COLO829 (cell line): ENCODE measurements at places on chromosomes 11 and 22.

DNA sequence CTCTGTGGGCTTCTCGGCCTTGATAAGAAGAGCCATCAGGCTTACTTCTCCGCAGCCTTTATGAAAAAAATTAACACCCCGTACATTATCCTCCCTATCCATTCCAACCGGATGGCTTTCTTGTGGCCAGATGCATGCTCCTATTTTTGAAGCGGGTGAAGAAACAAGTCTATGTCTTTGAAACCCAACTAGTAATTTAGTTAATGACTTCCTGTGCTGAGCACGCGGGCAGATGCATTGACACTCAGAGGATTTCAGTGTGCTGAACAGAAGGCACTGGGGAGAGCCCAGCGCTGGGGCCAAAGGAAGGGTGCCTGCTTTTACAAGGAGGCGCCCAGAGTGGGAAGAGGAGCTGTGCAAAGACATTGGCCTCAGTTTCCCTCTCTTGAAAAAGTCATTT lies 53.3 kb downstream of the ARHGAP8 start:
- DNase-seq: no peak

- DNase-seq: no peak
These were observed 5.3 kb downstream of the RIBC2 start for GRCh38 chr22:45418770-45419138.

- no peak for DNase-seq
These were observed 102.8 kb upstream of the AKIP1 start for GRCh38 chr11:8808226-8808585.

DNA sequence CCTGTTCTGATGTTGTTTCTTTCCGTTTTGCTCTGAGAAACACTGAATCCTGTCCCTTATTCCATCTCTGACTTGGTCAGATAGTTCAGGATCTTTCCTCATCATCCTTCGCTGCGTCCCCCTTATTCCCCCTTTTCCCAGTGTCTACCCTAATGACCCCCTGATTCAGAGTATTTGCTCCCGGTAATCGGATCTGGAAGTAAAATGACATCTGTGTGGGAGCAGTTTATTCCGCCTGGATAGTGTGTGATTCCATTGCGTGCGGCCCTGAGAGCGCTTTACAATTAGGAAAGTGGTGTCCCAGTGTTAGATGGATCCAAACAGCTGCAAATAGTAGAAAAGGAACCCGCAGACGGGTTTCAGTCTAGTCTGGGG lies 606 bp downstream of the DRG1 start:
- peak; percentile 20 for DNase-seq

GRCh38 chr22:36323182-36323854 lies 64.4 kb downstream of the MYH9 start:
- no peak for DNase-seq

DNA sequence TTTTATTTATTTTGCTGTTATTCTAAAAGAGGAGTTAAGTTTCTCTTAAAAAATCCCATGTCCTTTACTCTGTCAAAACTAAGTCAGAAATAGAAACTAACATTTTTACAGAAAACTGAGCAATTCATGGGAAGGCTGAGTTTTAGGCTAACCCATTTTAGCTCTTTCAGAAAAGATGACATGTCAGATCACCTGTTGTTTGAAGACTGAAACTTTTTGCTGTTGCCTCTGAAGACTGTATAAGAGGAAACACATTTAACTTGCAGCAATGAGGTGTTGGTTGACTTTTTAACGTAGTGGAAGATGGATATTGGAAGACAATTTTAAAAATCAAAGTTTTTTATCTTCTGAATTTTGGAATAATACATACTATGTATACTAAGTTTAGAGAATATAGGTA lies 115.4 kb downstream of the METTL15 start:
- DNase-seq: no peak

DNA sequence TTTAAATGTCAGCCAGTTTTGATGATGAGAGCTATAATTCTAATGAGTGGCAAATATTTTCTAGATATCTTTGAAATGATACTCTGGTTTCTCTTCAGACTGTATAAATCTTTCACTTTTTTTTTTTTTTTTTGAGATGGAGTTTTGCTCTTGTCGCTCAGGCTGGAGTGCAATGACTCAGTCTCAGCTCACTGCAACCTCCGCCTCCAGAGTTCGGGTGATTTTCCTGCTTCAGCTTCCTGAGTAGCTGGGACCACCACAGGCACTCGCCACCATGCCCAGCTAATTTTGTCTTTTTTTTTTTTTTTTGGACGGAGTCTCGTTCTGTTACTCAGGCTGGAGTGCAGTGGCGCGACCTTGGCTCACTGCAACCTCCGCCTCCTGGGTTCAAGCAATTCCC lies 113.6 kb downstream of the TEAD1 start:
- DNase-seq: no peak

GRCh38 chr11:72061739-72062396 lies 18.5 kb downstream of the NUMA1 start:
- no peak for DNase-seq

DNA sequence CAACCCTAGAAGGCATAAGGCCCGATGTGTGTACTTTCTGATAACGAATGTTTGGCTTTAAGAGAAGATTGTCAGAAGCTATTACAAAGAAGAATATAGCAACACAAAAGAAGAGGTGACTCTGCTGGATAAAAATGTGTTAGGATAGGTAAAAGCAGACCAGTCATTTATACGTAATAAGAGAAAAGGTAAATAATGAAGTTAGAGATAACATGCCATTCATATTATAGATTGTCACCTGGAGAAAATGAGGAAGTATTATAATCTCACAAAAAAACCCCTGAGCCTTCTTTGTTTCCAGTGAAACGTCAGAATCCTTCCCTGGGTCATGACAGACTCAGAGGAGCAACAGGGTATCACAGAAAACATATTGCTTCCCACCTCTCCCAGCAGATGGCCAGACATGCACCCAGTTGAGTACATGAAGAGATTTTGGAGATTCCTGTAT lies 36.1 kb downstream of the PPFIA1 start:
- DNase-seq: no peak

DNA sequence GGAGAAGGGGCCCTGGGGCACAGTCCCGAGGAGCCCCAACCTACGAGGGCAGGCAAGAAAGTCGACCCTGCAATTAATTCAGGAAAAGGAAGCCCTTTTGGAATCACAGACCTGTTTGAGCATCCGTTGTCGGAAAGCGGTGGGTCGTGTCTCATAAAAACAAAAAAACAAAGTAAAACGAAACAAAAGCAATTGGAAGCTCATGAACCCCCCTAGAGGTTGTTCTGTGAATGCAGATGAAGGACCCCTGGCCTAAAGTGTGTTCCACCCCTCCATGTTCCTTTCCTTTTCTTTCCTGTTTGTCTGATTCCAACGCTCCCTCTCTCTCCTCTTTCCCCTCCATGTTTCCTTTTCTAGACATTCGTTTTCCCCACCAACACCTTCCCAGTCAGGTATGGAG lies 203.7 kb downstream of the GRIK4 start:
- no peak for DNase-seq

DNA sequence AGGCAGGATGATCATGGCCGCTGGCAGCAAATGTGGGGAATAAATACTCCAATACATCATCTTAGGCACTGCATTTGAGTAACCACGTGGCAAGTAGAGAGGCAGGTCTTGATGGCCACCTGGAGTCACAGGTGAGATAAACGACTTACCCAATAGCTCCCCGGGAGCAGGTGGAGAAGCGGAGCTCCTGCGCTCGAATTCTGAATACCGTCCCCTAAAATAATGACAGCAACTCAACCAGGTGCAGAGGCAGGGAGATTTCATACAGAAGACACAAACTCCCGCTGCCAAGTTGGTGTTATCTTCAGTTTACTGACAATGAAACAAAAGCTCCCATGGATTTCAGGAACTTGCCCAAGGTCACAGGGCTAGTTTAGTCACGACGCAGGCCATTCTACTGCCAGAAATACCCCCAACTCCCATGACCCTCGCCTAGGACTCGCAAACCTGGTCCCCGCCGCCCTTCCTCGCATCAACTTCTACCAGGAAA lies 437 bp downstream of the SLC43A3 start:
- DNase-seq: no peak

GRCh38 chr22:21939461-21939913 lies 13.2 kb downstream of the PPM1F start:
- DNase-seq: no peak

DNA sequence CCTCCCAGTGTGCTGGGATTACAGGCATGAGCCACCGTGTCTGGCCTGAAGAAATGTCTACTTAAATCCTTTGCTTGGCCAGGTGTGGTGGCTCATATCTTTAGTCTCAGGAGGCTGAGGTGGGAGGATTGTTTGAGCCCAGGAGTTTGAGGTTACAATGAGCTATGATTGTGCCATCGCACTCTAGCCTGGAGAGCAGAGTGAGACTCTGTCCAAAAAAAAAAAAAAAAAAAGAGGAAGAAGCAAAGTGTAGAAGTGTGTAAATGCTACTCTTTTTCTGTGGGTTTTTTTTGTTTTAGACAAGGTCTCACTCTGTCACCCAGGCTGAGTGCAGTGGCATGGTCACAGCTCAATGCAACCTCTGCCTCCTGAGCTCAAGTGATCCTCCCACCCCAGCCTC lies 6.4 kb upstream of the ATG16L2 start:
- no peak for DNase-seq
